AG10803 (cell line): ENCODE measurements at places on chromosomes 12 and 14.

- no peak for DNase-seq
These were observed 336.1 kb downstream of the MED13L start for GRCh38 chr12:115941362-115941761.

- DNase-seq, result peak; percentile 73
These were observed 117.2 kb upstream of the DIO3 start for GRCh38 chr14:101444116-101444515.

- no peak for DNase-seq
These were observed 11.4 kb upstream of the CALCOCO1 start for GRCh38 chr12:53738406-53739213.

- no peak for DNase-seq
These were observed 9.4 kb downstream of the TNFRSF1A start for GRCh38 chr12:6332459-6332858.

DNA sequence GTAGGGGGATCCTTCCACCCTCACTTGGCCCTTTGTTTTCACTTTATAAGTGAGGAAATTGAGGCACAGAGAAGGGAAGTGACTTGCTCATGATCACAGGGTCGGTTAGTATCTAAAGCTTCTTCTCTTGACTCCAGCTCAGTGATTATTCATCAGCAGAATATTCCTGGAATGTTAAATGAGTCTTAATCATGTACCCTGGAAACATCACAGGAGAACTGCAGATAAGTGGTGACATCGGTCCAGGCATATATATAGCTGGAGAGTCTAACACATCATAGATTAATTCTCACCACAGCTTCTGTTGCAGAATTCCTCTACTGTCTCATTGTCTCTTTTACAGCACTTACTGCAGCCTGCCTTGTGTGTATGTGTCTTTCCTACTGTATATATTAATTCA, 69.9 kb downstream of the PAH start:
- peak; percentile 11 for DNase-seq

DNA sequence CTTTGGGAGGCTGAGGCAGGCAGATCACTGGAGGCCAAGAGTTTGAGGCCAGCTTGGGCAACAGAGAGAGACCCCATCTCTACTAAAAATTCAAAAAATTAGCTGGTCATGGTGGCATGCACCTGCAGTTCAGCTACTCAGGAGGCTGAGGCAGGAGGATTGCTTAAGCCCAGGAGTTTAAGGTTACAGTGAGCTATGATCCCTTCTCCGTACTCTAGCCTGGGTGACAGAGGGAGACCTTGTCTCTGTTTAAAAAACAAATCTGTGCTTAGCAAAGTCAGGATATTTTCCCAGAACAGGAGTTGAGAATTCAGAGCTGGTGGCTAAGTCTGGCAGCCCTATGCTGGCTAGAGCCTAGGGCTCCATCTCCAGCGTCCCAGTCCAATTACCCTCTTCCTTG, 142.9 kb upstream of the PZP start:
- no peak for DNase-seq

DNA sequence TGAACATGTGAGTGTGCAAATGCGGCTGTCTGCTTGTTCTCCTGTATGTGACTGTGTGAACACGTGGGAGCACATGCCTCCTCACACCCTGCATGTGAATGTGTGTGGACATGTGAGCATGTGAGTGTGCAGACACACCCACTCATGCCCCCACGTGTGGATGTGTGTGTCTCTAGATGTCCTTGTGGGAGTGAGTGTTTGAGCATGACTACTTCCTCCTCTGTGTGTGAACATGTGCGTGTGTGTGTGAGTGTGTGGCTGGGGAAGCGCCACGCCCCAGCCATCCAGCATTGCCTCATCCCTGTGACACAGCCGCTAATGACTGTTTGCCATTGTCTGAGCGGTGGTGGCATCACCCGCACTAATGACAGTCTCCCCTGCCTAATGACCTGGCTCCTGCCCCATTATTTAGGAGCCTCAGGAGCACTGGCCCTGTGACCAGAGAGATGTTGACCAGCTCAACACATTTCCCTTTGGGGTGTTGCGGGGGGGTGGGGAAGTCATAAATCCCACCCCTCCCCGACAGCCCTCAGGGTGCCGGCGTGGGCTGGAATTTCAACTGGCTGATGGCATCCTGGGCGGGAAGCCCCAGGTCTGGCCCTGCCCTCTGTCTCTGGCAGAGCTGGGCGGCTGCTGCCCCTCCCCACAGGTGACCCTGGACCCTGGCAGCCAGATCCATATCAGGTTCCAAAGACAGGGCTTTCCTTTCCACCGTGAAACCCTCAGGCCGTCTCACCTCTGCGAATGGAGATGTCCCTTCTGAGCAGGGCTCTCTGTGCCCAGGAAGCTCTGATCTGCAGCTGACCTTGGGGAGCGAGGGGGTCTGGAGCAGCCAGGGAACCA, 11.5 kb upstream of the KRT80 start:
- DNase-seq, result peak; percentile 95

GRCh38 chr12:1796515-1797010, 23.8 kb upstream of the LRTM2 start:
- peak; percentile 24 for DNase-seq

GRCh38 chr12:5503774-5504173, 71.9 kb downstream of the NTF3 start:
- DNase-seq, result no peak

DNA sequence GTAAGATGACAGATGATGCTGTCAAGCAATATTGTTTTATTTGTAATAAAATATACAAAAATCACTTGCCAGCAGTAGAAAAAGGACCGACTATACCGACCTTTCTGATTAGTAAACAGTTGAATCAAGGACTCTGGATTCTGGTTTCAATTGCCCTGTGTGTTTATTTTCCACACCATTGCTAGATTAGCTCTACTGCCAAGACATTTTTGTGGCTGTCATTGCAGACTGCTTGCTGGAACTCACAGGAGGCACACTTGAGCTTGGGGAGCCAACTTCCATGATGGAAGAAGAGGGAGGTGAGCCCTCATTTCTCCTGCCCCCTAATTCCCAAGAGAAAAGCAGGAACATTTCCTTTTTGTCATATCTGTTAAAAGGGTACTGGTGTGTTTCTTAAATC, 51.3 kb downstream of the MAPKAPK5 start:
- DNase-seq, result peak; percentile 7

GRCh38 chr14:64703395-64704142, 655 bp upstream of the PLEKHG3 start:
- peak; percentile 20 for DNase-seq

DNA sequence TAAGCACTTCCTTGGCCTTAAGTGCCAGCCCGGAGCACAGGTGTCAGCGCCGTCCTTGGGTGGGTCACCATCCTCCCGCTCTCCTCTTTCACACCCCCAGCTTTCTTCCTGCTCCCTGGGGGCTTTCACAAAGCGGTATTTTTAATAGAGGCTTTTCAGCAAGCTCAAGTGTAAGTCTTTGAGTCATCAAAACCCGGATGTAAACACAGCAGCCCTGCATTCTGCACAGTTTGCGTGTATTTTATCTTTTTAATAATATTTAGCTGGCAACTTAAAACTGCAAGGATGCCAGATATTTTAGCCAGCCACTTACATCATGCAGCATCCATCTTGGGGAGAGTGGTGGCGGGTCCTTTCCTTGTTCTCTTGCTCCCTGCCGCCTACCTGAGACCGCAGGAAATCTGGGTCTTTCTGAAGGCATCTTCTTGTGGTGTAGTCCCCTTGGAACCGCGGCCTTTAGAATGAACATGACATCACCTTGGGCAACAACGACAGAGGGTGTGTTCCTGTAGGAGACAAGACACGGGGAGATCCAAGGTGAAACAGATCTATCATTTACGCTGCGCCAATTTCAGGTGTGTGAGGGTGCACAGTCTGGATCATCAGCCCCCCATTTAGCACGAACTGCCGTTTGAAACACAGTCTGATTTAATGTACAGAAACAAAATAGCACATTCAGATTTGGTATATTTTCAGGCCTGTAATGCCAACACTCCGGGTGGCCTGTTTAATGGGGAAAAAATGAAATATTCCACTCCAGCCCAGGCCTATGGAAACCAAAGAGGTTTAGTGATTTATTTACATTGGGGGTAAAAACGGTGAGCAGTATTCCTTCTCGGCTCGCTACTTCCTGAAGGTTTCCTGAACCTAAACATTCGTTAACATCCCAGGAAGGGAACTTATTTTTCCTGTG, 12.5 kb upstream of the IRF2BPL start:
- peak; percentile 90 for DNase-seq

DNA sequence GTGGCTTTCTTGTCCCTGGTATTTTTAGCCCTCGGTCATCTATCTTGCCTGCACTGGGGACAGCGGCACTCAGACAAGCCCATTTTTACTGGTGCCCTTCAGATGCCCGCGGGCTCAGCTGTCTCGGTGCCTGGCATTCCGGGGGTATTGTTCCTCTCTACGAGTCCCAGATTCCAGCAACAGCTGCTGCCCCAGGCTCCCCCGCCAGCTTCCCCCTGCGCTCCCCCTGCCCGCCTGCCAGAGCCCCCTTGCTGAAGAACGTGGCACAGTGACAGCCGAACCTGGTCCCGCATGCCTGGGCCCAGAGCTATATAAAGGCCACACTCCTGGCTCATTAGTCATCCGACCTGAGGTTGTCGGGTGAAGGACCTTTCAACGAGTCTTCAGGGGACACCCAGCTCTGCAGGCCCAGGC, 10.9 kb upstream of the MYL2 start:
- no peak for DNase-seq

DNA sequence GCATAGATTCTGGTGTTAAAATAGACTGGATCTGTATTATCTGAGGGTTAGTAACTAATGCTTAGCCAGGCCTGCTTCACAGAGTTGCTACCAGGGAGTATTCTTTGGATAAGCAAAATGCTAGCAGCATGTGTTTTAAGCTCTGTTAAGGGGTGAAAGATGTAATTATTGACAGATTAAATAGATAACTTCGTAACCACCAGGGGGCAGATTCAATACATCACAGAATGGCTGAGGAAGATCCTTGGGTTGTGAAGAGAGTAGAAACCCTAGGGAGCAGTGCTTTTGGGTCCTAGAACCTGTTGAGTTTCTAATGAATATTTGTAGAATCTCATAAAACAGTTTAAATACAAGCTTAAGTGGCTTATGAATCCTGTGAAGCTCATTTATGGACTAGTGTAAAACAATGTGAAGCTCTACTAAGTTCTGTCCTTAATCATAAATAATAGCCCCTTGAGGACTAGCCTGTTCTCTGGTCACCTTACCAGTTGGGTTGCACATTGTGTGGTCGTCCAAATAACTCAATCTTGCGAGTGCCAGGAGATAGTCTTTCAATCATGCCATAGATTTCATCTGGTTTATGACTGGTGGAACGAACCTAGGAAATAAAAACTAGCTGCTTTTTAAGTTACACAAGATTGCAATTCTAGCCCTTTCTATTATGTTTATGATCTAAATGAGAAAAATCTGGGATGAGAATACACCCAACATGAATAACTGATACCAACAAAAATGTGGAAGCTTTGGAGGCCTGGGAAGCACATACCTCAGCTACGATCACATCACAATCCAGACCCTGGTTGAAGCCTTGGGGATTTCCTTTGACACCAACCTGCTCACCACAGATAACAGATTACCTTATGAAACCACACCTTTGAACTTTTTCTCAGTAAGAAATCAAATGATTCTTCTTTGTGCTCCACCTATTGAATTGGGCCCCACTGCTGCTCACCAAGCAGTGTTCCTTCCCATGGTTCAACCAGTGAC, 12.3 kb downstream of the METTL3 start:
- peak; percentile 52 for DNase-seq

GRCh38 chr14:101476916-101477553, 84.3 kb upstream of the DIO3 start:
- no peak for DNase-seq

DNA sequence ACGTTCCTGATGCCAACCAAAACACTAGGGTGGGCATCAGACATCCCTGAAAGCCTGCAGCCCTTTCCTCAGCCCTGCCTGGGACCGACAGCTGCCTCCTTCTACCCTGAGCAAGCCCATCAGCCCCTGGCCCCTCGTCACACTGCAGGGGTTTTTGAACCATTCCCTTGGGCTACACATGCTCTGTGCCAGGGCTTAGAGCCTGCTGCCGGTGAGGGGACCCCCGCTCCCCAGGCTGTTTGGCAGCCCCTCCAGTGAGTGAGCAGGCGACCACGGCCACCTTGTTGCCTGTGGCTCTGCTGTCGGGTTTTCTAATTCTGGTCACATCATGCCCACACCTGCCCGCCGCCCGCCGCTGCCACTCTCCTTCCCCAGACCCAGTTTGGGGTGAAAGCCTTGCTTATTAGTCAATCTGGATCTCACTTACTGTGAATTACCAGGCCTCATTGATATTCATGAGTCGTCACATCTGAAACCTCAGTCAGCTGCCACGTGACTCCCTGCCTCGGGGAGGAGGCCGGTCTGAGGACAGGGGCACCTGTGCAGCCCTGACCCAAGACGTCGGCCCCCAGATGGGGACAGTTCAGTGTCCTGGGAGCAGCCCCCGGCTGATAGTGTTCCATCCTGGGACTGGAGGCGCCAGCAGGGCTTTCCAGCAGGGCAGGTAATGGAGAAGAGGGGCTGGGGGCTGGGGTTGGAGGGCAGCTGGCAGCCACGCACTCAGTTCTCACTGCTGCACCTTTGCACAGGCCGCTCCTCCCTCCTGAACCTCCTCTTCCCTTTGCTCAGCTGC, 163.0 kb downstream of the RBM19 start:
- no peak for DNase-seq

DNA sequence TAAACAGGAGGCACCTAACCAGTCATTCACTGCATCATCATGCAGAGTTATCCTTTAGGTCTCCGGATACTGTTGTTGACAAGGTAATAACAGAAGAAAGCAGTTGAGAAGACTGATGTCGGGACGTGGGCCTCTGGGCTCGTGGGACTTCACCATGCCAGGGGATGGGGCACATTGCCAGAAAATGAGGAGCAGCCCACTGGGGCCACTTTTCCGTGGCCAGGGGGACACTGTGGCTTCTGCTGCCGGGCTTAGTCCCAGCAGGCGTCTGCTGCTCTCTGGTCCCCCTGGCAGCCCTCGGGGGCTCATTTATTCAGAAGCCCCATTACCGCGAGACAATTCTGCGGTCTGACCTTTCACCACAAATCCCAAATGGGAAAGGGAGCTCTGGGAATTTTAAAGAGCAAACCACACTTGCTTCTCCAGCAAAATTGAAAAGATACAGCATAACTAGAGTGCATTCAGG, 201.2 kb downstream of the DAD1 start:
- no peak for DNase-seq

DNA sequence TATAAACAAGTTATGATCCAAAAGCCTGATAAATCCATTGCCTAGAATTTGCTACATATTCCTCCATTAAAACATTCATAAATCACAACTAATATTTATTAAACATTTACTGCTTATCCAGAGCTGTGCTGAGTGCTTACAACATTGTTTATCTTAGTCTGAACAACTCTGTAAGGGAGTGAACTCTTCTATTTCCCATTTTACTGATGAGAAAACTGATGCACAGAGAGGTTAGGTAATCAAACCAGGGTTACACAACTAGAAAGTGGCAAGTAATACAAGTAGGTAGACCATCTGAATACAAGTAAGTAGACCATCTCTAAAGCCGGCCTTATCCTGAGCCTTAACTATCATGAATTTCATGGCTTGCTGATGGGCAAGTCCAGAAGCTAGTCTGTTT, 39.5 kb downstream of the WASHC3 start:
- DNase-seq, result no peak
